ENCODE measurements at places on chromosomes 13 and 19.

DNA sequence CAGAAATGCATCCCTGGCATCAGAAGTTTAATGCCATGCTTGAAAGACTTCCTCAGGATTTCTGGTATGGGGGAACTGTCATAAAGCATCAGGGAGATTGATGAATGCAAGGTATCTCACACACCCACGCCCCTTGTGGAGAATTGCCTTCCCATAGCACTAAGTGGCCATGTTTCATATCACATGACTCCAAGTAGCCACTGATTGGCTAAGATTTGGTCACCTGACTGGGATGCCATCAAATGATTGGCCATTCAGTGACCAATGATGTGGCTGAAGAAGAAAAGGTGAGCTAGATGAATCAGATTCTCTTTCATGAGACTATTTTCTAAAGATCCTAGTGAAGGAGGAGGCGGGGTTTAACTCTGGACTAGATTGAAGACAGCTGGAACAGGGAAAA is 7.3 kb downstream of the KLK8 start:
- DNase-seq: no peak

DNA sequence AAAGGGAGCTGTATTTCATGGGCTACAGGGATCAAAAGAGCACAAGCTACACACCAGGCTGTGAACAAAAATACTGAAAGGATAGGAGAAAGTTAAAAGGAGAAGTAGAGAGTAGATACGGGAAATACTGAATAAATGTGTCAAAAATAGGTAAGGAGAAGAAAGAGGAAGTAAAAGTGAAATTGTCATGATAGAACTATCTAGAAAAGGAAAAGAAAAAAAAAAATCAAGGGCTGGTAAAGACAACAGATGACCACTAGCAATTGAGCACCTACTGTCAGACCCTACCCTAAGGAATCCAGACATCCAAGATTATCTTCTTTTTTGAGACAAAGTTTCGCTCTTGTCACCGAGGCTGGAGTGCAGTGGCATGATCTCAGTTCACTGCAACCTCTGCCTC is 4.8 kb downstream of the RUBCNL start:
- no peak for DNase-seq

- DNase-seq: no peak
Observed at GRCh38 chr13:24279327-24280110, 29.9 kb upstream of the C1QTNF9 start.

GRCh38 chr19:51186323-51186722 is 38.6 kb upstream of the CD33 start:
- no peak for DNase-seq

GRCh38 chr13:38577048-38577447 is 109.8 kb upstream of the FREM2 start:
- no peak for DNase-seq

GRCh38 chr19:55652311-55653128 is 2.3 kb upstream of the U2AF2 start:
- DNase-seq: no peak

GRCh38 chr19:58434217-58434616 is 5.7 kb downstream of the ZNF132 start:
- no peak for DNase-seq
